ENCODE measurements at places on chromosomes 3 and 15. TPM values are rescaled to one million over a fixed set of nuclear protein-coding genes. Genes with fewer than 3 reads are reported as not detected.

DNA sequence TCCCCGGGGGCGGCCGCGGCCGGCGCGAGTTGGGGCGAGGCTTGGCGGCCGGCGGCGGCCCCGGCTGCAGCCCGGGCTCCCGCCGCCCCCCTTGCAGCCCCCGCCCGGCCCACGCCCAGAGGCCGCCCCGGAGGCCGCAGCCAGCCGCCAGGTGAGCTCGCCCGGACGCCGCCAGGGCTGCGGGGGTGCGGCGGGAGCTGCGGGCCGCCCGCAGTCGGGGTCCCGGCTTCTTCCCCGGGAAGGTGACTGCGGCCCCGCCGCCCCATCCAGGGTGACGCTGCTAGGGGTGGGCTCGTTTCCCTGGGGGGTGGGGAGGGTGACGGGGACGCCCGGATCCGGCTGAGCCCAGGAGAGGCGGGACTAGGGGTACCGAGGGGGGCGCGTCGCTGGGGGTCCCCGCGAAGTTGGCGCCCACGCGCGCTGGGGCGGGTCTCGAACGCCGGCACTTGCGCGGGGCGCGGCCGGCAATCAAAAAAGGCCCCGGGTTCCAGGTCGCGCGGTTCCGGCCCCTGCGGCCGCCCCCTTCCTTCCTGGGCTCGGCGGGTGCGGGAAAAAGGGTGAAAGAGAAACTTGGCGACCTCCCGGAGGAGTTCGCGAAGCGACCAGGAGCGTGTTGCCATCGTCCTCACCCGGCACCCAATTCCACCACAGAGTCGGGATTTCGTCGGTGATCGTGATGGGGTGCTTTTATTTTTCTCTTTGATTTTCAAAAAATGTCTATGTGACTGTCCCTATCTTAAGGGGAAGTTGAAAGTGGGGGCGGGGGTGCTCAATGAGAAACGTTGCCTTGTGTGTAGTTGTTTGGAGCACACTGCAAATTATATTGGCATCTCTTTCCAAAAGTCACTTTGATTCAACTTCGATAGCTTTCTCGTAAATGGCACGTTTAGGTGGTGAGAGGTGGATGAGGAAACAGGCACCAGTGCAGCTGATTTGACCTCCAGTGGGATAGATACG, 619 bp downstream of the ATXN7 start:
- no peak for DNase-seq
- peaks cover 9% of the 10 kb centered on the region for H3K4me1 ChIP-seq
- H3K27me3 ChIP-seq, result no peaks in the 10 kb centered on the region
- peak overlapping the region; percentile 67 for H3K27ac ChIP-seq

DNA sequence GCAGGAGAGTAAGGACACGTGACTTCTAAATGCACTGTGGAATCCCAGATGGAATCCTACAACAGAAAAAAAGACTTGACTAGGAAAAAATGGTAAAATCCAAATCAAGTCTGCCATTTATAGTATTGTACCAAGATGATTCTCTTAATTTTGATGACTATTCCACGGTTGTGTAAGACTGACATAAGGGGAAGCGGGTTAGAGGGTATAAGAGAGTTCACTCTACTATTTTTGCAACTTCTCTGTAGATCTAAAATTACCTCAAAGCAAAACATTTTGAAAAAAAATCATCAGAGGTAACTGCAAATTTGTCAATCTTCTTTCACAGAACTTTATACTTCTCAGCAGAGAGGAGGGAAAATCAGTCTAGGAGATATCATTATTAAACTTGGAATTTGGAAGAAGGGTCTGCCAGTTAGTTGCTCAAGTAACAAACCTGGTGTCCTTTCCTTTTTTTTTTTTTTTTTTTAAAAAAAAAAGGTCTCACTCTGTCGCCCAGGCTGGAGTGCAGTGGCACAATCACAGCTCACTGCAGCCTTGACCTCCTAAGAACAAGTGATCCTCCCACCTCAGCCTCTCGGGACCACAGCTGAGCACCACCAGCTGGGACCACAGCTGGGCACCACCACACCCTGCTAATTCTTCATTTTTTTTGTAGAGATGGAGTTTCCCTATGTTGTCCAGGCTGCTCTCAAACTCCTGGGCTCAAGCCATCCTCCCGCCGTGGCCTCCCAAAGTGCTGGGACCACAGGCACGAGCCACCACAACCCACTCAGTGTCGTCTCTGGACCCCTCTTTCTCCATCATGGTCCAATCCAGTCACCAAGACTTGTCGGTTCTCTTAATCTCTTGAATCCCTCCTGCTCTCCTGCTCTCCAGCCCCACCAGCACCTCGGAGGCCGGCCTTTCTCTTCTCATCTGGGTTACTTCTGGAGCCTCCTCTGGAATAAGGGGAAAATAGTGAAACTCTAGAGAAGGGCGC, 14.9 kb upstream of the HES1 start:
- no peaks in the 10 kb centered on the region for H3K27me3 ChIP-seq
- no peak for DNase-seq
- H3K4me1 ChIP-seq, result no peaks in the 10 kb centered on the region
- no peaks in the 10 kb centered on the region for H3K36me3 ChIP-seq

GRCh38 chr3:15858547-15859506, 61.0 kb upstream of the ANKRD28 start:
- H3K36me3 ChIP-seq, result no peaks in the 10 kb centered on the region
- H3K27me3 ChIP-seq, result no peaks in the 10 kb centered on the region
- DNase-seq, result no peak
- H3K27ac ChIP-seq, result peak overlapping the region; percentile 89
- peak overlapping the region; percentile 93 for H3K4me3 ChIP-seq

GUCA1C gene
- total RNA-seq, result not detected

RAMAC gene
- total RNA-seq, result 11.4 TPM

ITIH4 gene
- total RNA-seq, result 5.4 TPM

Data from tibial nerve (tissue), 4 donors.